ENCODE measurements at places on chromosomes 1 and 21.

- no peak for DNase-seq
These were observed 7.1 kb downstream of the BTF3L4 start for GRCh38 chr1:52063192-52063591.

DNA sequence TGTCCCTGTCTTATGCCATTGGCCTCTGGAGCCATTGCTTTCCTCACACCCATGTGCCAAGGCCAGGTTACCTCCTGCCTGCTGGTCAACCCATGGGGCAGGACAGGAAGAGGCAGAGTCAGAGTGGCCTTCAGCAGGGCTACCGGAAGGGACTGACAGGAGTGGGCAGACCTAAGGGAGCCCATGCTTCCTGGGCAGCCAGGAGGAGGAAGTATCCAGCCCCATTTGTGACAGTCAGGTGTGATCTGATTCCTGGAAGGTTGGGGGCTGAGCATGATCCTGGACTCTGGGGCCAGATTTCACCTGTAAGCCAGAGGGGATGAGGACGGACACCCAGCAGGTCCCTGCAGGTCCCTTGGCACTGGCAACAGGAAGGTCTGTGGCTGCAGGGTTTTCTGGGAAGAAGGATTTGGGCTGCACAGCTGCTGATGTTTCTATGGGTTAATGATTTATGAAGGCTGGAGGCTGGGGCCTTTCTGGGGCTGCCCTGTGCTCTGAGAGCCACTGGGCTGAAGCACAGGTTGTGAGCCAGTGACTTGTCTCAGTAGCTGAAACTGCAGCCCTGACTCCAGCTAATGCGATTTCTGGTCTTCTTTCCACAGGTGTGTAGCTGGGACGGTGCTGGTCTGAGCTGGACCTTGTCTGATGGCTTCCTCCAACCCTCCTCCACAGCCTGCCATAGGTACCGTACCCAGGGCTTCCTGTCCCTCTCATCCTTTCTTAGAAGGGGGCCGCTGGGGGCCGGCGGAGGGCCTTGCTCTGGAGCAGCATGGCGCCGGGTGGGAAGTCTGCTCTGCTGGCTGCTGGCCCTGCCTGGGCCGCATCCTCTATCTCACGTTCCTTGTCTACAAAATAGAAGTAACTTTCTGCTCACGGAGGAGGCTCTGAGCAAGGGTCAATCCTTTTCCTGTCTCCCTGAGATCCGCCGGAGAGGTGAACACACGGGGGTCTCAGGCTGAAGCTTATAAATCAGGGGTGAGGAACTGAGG lies 40.7 kb downstream of the ARHGEF10L start:
- DNase-seq: no peak

DNA sequence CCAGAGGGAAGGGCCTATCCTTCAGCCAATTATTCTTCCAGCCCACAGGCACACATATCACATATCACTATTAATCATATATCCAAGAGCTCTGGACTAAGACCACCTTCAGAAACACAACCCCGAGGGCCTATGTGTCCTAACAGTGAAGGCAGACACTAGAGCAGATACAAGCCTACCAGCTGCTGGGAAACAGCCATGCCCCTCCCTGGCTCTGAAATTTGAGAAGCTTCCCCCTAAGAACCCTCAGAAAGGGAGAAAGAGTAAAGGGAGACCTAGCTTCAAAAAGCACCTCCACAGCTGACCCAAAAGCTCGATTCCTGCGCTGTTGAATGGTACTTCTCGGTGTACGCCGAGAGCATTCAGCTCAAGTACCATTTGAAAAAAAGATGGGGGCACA lies 17.4 kb downstream of the CNN3 start:
- DNase-seq: no peak

DNA sequence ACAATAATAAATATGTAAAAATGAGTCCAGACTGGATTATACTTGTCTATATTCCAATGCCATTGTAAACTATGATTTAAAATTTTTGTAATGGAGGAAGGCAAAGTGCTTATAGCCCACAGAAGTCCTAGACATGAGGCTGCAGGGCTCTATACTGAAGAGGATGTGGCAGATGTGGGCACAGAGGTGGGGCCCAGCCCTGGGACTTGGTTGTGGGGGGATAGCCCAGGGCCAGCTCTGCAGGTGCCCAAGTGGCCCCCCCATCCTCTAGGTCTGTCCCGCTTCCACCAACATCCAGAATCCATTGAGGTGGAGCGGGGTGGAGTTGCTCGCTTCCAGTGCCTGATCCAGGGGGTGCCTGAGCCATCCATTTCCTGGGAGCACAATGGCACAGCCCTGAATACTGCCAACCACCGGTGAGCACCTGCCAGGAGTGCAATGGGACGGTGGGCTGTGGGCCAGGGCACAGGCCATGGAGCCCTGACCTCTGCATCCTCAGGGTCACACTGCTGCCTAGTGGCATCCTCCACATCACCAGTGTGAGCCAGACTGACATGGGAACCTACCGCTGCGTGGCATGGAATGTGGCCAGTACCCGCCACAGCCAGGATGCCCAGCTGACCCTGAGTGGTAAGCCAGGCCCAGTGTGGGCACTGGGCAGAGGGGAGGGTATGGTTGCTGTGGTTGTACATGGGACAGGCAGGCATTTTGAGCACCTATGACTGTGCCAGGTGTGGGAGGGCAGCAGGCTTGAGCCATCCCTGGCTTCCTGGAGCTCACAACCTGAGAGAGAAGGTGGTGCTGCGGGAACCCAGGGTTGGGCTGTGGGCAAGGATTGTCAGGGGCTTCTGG lies 21.0 kb downstream of the SLC27A3 start:
- no peak for DNase-seq

- DNase-seq: no peak
These were observed 7.3 kb downstream of the SYNC start for GRCh38 chr1:32695098-32695904.

DNA sequence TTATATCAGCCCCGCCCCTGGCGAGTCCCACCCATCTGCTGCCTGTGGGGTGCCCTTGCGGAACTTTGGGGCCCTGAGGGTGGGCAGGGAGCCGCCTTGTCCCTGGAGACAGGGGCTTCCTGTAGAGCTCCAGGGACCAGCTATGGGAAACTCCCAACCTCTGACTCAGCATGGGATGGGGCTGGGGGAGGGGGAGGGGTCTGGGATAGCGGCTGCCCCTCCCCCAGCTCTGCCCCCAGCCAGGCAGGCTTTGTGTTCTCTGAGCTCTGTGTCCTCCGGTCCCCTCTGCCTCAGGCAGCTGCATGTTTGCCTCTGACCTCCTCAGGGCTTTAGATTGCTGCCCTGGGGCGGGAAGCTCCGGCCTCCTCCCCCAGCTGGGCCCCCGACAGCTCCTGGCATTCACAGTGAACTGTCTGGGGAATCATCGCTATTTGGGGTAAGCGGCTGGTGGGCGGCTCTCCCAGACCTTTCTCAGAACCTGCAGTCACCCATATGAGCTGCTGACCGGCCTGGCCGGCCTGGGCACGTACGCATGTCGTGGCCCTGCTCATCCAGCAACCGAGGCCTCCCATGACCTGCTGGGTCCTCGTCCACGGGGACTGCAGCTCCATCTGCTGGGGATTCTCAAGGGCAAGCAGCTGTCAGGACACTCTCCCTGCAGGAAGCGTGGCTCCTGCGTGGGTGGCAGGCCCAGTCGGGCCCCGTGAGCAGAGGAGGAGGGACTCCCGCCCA lies 17.1 kb downstream of the ARHGEF16 start:
- DNase-seq: no peak

GRCh38 chr1:199010933-199011332 lies 372.1 kb downstream of the PTPRC start:
- no peak for DNase-seq

GRCh38 chr1:23403038-23403336 lies 21.6 kb downstream of the TCEA3 start:
- DNase-seq: no peak

DNA sequence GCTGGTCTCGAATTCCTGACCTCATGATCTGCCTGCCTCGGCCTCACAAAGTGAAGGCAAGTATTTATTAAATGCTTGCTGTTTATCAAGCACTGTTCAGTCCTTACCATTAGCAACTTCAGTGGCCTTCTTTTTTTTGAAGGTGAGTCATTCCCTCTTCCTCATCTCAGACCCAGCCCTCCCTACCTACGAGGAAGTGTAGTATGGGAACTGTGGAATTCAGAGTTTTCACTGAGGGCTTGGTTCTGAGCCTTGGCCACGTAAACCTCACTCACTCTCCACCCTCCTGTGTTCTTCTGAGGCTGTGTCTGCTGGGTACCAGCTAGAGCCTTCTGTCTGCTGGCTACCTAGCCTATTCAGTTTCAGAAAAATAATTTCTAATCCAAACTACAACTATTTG lies 218.3 kb upstream of the SGIP1 start:
- no peak for DNase-seq

- no peak for DNase-seq
These were observed 19.2 kb downstream of the LAMC2 start for GRCh38 chr1:183205196-183205781.

DNA sequence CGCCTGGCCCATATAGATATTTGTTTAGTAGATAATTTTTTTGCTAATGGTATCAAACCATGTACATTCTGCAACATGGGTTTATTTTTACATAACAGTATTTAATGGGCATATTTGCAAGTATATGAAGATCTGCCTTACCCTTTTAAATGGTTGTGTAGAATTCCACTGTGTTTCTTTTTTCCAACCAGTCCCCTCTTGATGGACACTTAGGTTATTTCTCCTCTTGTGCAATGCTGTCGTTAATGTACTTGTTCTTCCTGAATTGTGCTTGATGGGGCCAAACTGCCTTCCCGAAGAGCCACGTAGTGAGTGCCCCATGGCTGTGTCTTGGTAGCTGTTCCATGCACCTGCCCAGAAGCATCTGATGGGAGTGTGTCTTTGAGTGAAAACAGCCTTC lies 39.4 kb upstream of the EFHD2 start:
- DNase-seq: no peak

DNA sequence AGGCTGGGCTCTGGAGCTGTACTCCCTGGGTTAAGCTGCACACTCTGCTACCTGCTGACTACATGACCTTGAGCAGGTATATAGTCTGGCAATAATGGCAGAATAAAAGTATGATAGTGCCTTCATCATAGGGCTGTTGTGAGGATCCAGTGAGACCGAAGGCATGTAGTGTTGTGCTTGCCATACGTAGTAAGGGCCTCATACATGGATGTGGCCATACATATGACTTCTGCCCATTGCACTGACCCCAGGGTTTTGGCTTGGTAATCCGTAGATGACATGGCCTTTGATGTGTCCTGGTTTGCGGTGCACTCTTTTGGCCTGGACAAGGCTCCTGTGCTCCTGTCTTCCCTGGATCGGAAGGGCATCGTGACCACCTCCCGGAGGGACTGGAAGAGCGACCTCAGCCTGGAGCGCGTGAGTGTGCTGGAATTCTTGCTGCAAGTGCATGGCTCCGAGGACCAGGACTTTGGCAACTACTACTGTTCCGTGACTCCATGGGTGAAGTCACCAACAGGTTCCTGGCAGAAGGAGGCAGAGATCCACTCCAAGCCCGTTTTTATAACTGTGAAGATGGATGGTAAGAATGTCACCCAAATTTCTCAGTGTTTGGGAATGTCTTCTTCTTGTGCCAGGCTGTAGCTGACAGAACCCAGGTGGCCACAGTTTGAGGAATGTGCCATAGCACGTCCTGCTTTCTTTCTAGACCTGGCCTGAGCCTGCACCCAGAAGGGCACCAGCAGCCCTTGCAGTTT lies 17.0 kb upstream of the CD101 start:
- DNase-seq: no peak

DNA sequence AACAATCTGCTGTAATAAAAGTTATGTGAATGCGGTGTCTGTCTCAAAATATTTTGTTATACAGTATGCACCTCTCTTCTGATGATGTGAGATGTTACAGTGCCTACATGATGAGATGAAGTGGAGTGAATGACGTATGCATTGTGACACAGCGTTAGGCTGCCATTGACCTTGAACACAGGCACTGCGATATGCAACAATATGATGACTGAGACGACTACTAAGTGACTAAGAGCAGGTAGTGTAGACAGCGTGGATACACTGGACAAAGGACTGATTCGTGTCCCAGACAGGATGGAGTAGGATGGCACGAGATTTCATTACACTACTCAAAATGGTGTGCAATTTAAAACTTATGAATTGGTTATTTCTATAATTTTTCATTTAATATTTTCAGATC lies 8.4 kb downstream of the SGIP1 start:
- DNase-seq: no peak

DNA sequence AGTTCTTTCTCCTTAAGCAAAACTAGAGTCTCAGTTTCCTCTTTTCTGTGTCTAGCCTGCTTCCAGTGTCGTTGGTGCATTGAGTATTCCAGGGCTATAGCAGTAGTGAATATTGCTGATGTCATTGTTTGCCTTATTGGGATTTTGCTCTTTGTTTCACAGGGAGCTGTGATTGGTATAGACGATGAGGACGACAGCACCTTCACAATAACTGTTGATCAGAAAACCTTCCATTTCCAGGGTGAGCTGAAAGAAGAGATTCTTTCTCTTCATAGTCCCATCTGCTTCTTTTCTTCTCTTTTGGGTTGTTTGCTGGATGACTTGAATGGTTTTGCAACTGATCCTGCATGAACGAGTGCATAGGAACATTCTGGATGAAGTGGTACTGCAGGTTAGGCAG lies 52.4 kb downstream of the OSBPL9 start:
- no peak for DNase-seq

GRCh38 chr1:155531624-155532023 lies 31.0 kb downstream of the ASH1L start:
- no peak for DNase-seq

- no peak for DNase-seq
These were observed 159.7 kb downstream of the PGBD5 start for GRCh38 chr1:230266456-230266855.

- no peak for DNase-seq
These were observed 81.7 kb downstream of the AXDND1 start for GRCh38 chr1:179447489-179447888.

GRCh38 chr1:157073944-157074685 lies 25.5 kb downstream of the ETV3L start:
- DNase-seq: peak; percentile 17

DNA sequence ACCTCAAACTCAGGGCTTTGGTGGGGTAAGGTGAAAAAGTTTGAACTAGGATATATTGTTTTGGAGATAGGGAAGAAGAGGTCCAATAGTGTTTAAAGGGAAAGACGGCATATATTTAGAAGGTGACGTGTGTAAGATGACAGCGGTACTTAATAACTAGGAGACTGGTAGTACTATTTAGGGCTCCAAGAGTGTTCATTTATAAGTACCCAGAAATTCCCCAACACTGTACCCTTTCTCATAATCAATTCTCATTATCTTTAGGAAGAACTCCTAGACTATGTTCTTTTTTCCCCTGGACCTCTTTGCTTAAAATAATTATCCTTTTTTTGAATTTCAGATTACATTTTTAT lies 1.5 kb downstream of the LYPLAL1 start:
- no peak for DNase-seq

- no peak for DNase-seq
These were observed 106.5 kb downstream of the PLPP3 start for GRCh38 chr1:56472860-56473259.
